Foreskin fibroblast (primary cell): ENCODE measurements at places on chromosomes 11 and 22.

DNA sequence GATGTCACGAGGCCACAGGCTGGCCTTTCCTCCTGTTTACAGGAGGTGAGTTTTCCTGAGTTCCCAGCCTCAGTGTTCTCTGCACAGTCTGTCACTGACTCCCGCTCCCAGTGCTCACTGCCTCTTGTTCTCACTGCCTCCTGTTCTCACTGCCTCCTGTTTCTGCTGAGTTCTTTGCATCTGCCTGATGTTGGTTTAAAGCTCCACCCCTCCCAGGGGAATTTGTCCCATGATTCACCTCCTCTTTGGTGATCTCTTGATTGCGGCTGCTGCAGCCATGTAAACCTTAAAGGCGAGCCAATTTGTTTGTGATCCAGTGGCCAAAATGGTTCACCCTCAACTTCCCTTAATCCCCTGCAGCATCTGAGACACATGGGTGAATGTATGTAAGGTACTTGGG, 6.0 kb upstream of the TUBA8 start:
- DNase-seq = peak; percentile 4

DNA sequence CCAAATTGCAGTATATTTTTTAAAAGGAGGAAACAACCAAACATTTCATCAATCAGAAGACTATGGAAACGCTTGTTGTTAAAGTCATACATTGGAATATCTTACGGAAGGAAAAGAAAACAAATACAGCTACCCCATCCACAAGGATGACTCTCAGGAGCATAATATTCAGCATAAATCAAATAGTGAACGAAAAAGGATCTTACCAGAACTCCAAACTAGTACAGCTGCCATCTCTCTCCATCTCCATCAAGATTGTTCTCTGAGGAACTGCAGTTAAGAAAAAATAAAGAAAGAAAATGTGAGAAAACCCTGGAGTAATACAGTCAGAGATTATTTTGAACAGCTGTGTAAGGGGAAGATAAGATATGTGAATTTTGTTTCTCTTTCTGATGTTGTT, 299.8 kb upstream of the CNTN5 start:
- DNase-seq = no peak

GRCh38 chr22:31099386-31099785, 8.0 kb downstream of the SELENOM start:
- DNase-seq = peak; percentile 67

GRCh38 chr11:122157653-122158161, 41.7 kb upstream of the BLID start:
- DNase-seq = no peak

- no peak for DNase-seq
These were observed 33.4 kb downstream of the TSG101 start for GRCh38 chr11:18493310-18493709.

DNA sequence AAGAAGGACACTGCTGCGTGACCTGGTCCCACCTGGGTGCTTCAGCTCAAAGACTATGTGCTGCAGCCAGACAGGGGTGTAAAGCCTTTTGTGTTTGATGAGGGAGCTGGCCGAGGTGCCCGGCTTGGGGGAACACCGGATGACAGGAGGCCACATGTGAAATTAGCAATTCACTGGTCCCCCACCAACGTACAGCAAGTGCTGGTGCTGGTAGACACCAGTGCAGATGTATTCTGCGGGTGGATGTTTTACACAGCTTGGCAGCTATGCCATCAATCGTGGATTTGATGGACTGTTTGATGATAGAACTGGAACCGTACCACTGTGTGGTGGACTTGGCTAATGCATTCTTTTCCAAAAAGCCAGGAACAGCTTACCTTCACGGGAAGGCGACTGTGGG, 47.9 kb upstream of the LIPT2 start:
- no peak for DNase-seq

- no peak for DNase-seq
These were observed 13.1 kb downstream of the CCDC34 start for GRCh38 chr11:27349919-27350318.

DNA sequence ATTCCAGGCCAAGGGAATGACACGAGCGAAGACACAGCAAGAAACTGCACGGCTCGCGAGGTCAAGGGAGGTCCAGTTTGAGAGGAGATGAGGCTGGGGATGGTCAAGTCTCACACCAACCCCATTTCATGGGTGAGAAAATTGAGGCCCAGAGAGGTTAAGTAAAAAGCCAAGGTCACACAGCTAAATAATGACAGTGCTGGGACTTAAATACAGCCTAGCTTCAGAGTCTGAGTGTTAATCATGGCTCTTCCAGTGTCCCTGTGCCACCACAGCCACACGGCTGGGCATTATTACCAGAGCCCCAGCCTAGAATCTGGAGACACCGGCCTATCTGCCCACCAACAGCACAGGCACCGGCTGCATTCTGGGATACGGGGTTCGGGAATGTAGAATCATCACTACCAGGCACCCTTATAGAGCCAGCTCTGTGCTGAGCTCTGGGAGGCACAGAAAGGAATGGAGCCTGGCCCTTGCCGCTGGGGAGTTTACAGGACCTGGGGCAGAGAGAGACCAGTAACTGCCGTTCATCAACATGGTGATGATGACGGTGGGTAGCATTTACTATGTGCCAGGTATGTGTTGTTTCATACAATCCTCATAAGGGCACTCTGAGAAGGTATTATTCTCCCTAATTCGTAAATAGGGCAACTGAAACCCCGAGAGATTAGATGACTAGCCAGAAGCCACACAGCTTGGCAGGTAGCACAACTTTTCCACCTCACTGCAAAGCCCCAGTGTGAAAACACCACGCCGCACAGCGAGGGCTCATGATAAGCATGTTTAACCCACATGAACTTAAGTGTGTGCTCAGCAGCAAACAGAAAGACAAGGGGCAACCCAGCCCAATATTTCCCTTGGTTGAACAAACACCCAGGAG, 51.8 kb downstream of the CD6 start:
- DNase-seq = no peak

- DNase-seq = peak; percentile 50
These were observed at the start of gene EMID1 for GRCh38 chr22:29205594-29206371. EMID1 (plus strand) TSS chr22:29205896; CDS start chr22:29206039, 143 bp downstream.

GRCh38 chr22:28923826-28924732, 40.7 kb downstream of the ZNRF3 start:
- DNase-seq = no peak

DNA sequence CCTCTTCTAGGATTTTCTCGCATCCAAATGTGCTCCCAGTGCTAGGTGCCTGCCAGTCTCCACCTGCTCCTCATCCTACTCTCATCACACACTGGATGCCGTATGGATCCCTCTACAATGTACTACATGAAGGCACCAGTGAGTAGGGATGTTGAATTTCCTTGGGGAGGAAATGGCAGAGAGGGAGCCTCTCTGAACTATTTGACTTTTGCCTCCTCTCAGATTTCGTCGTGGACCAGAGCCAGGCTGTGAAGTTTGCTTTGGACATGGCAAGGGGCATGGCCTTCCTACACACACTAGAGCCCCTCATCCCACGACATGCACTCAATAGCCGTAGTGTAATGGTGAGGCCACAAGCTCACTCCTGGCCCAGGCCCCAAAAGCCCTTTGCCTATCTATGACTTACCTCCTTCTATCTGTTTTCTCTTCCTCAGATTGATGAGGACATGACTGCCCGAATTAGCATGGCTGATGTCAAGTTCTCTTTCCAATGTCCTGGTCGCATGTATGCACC, 2.5 kb downstream of the TAF10 start:
- DNase-seq = no peak

DNA sequence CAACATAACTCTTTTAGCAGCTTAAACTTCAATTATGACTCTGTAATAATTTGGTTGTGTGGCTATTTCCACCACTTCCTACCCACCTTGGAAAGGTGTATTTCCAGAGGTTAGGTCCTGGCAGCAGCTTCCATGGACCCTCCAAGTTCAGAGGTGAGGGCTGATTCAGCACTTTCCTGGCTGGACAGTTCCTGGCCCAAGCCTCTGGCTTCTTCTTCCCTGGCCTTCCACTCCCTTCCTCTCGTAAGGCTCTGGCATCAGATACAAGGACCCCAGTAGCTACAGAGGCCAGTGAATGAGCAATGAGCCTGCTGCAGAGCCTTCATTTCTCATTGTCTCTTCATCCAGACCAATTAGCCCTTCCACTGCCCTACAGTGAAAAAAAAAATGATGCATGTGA, 98.1 kb upstream of the KIRREL3 start:
- no peak for DNase-seq

- no peak for DNase-seq
These were observed 129.4 kb downstream of the OSBP2 start for GRCh38 chr22:30824096-30824495.

DNA sequence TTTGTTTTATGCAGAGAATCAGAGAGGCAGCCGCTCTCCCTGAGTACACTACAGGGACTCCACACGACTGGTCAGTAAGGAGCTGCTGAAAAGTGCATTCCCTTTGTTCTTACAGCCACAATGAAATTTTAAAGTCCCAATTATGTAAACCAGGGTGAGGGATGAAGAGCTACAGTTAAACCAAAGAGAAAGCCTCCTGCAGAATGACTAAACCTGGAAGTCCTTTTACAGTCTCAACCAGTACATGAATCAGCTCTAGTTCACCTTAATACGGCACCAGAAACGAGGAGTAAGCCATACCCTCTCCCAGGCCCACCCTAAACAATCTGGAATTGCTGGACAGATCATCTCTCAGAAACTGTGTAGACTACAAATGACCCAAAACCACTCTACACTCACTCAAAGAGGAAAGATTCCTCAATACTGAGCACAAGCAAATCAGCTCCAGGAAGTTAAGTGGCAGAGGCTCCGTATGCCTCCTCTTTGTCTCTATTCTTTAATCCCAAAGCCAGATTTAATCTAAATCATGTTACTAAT, 113.1 kb downstream of the RBFOX2 start:
- peak; percentile 50 for DNase-seq

- DNase-seq = no peak
These were observed 550.6 kb downstream of the SOX6 start for GRCh38 chr11:15805726-15806125.

- no peak for DNase-seq
These were observed 82.3 kb downstream of the JRKL start for GRCh38 chr11:96472085-96472484.

DNA sequence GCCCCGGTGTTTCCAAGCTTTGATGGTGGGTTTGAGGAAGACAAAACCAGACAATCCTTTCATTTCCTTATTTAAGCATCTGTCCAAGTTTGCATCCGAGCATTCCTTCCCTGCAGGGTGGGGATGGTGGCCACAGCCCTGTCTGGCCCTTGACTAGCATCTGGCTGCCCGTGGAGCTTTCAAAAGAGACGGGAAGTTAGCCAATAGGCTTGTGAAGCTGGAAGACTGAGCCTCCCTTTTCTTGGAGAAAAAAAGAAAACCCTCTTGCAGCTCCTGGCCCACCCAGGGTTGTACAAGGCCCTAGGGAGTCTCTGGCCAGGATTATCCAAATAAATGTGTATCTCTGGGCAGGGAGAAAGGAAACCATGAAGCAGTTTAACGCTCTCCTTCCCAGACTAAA, 60.6 kb downstream of the MICAL2 start:
- peak; percentile 76 for DNase-seq

DNA sequence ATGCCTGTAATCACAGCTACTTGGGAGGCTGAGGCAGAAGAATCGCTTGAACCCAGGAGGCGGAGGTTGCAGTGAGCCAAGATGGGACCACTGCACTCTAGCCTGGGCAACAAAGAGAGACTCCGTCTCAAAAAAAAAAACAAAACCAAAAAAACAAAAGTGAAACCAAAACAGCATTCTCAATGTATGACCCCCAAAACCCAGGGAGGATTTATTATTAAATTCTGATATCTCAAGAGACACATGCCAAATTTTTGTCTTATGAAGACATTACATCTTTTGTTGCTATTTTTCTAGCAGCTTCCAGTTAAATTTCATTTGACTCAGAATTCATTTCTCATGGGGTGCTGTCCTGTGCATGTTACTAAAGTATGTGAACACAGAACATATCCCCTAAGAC, 3.0 kb upstream of the YPEL4 start:
- no peak for DNase-seq

DNA sequence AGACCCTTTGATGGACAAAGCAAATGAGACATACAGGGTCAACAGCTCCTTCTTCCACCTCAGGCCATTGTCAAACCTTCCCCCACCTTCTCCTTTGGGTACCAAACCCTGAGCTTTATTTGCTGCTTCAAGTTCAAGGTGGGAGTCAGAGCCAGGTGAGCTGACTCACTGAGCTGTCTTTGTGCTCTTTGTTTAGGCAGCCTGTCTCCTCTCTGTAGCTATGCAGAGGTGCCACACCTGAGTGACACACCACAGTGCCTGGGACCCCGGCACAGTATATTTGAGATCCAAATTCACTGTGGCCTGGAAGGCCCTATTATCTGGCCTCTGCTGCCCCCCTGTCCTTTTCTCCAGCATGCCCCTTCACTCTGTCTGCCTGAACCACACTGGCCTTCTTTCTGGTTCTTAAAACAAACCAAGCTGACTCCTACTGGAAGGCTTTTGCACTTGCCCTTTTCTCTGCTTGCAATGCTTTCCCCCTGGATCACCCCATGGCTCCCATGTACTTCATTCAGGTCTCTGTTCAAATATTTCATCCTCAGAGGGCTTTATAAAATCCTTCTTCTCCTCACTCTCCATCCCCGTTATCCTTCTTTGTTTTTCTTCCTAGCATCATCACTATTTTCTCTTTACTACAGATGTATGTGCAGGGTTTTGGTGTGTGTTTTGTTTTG, 16.1 kb downstream of the LMO2 start:
- DNase-seq = no peak

DNA sequence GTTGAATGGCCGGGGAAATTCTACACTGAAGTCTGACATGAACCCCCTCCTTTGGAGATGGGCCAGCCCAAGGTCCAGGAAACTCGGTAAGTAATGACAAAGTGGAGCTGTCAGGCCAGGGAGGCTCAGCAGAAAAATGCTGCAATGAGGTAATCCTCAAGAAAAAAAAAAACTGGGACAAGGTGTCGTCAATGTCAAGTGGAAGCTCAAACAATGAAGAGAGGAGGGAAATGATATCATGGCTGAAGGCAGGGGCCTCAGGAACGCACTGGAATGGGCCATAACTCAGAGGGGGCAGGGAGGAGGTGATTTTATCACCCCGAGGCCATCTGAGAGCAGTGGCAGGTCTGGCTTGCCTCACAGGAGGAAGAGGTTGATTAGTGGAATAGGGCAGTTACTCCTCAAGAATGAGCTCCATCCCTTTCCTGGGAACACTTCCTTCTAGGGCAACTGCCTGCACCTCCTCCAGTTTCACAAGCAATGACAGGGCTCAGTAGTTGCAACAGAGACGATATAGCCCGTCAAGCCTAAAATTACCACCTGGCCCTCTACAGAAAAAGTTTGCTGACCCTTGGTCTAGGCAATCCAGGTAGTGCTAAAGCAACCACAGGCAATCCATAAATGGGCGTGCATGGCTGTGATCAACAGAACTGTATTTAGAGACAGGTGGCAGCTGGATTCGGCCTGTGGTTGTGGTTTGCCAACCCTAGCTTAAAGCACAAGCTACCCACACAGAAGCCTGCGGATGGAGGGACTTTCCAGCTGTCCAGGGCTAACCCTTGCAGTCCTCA, 65.2 kb downstream of the FBXO7 start:
- no peak for DNase-seq
